Left renal cortex interstitium (tissue), 4 donors: ENCODE measurements at places on chromosomes 7 and 10. TPM values are rescaled to one million over a fixed set of nuclear protein-coding genes. Genes with fewer than 3 reads are reported as not detected.

The ICA1 gene
- polyA plus RNA-seq = 34.7 TPM

The MBLAC1 gene
- 2.5 TPM for polyA plus RNA-seq

- no peak for DNase-seq
Observed at GRCh38 chr10:123443924-123444323, 222.2 kb upstream of the GPR26 start.

- no peak for DNase-seq
Observed at GRCh38 chr7:121810831-121811672, 61.9 kb upstream of the PTPRZ1 start.

GRCh38 chr10:44939691-44940401 is 19.8 kb upstream of the RASSF4 start:
- DNase-seq = no peak

The BLNK gene
- polyA plus RNA-seq = 40.4 TPM

GRCh38 chr7:32415519-32415918 is 74.7 kb downstream of the LSM5 start:
- no peak for DNase-seq

The CNPY1 gene
- polyA plus RNA-seq = not detected

- no peak for DNase-seq
Observed at GRCh38 chr7:24038993-24039392, 245.0 kb upstream of the NPY start.

- DNase-seq = no peak
Observed at GRCh38 chr10:17905491-17905890, 46.2 kb upstream of the SLC39A12 start.

- no peak for DNase-seq
Observed at GRCh38 chr7:137363683-137364082, 20.1 kb upstream of the PTN start.

The FAM13C gene
- polyA plus RNA-seq = 6.6 TPM

The SORBS1 gene
- 26.1 TPM for polyA plus RNA-seq

- DNase-seq = no peak
Observed at GRCh38 chr10:118259288-118259906, 82.7 kb downstream of the FAM204A start.

The PON1 gene
- polyA plus RNA-seq = 0.52 TPM
